Muscle of arm (tissue), 14 donors: ENCODE measurements at places on chromosomes 16 and 17. TPM values are rescaled to one million over a fixed set of nuclear protein-coding genes. Genes with fewer than 3 reads are reported as not detected.

The SNAI3 gene
- polyA plus RNA-seq = not detected

The USP36 gene
- 31.0 TPM for polyA plus RNA-seq

The ZNF287 gene
- 5.1 TPM for polyA plus RNA-seq

The MYH8 gene
- 1,307 TPM for polyA plus RNA-seq

The CACNG5 gene
- polyA plus RNA-seq = not detected

The SLC5A10 gene
- 0.17 TPM for polyA plus RNA-seq

The PRSS8 gene
- polyA plus RNA-seq = not detected

The NGFR gene
- 26.1 TPM for polyA plus RNA-seq

The PRR29 gene
- polyA plus RNA-seq = 2.3 TPM

GRCh38 chr16:85248342-85248741 is 136.1 kb upstream of the CIBAR2 start:
- no peak for DNase-seq

DNA sequence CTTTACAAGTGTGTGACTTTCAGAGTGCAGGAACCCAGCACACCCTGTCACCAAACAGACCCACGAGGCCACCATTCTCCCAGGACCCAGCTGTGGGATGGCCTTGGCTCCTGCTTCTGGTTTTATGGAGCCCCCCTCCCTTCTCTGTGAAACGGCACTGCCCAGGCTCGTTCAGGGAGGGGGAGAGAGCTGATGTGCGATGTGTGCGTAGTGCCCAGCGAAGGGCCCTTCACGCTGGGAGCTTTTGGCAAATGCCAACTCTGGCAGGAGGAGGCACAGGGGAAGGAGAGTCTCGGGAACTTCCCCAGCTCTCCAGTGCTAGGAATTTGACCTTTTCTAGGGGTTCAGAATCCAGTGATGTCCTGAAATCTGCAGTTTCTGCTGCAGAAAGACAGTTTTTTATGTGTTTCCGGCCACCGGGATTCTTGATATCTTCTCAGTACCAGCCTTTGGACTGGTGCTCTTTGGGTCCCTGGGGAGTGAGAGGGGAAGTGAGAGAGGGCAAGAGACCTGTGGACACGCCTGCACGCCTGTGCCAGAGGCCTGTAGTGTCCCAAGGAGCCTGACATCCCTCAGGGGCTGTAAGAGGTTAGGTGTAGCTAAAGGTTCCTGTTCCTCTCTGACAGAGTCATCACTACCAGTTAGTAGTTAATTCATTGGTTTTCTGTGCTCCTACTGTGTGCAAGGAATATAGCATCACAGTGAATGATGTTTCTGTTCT is 45.1 kb downstream of the CMIP start:
- no peak for DNase-seq

- no peak for DNase-seq
Observed at GRCh38 chr16:51244887-51245657, 94.0 kb upstream of the SALL1 start.

DNA sequence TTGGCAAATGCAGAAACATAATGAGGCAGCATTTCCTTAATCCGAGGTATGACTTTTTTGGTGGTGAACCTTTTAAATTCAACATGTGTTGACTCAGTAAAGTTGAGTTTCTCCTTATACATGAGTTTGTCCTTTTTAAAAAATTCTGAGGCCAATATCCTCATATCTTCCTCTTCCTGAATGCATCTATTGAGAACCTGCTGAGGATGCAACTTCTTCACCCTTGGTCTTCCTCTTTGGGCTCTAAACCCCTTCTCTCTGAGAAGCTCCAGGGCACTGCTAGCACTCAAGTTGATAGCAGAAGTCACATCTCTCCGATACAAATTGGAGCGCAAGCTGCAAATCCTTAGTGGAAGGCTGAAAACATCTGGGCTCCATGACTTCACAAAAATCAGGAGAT is 3.3 kb downstream of the SLFN14 start:
- DNase-seq = no peak

DNA sequence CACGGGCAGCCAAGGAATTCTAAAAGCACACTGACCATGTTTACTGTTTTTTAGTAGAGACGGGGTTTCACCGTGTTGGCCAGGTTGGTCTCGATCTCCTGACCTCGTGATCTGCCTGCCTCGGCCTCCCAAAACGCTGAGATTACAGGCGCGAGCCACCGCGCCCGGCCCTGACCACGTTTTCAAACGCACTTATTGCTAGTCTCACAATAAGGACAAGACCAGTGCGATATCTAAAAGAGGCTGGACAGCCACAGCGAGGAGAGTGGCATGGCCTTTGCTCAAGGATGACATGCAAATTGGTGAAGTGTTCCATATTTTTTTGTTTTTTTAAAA is 35.0 kb upstream of the CLEC18B start:
- DNase-seq = no peak

DNA sequence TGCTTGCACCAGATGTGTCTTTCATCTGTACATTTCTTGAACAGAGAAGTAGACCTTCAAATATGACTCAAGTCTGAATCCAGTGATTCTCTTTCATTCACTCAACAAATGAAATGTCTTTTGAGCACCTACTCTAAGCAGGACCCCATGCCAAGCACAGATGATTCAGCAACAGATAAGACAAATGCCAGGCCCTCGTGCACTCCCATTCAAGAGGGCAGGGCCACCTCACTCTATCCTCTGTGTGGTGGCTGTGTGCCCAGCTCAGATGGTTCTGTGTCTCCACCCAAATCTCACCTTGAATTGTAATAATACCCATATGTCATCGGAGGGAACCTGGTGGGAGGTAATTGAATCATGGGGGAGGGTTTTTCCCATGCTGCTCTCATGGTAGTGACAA is 74.1 kb upstream of the NKD1 start:
- DNase-seq = no peak

DNA sequence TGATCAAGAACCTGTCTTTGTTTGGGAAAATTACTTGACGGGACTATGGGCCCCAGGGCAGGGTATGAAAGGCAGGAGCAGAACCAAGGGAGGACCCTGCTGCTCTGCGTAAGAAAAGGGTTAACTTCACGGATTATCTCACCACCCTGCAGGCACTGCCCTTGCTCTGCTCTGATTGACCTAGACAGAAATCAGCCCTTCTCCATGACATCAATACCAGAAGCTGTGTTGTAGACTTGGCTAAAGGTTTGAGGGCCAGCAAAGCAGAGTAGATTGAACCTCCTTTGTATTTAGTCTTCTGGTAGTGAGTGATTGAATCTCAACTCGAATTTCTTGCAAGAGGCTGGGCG is 52.9 kb upstream of the ETV4 start:
- DNase-seq = no peak

DNA sequence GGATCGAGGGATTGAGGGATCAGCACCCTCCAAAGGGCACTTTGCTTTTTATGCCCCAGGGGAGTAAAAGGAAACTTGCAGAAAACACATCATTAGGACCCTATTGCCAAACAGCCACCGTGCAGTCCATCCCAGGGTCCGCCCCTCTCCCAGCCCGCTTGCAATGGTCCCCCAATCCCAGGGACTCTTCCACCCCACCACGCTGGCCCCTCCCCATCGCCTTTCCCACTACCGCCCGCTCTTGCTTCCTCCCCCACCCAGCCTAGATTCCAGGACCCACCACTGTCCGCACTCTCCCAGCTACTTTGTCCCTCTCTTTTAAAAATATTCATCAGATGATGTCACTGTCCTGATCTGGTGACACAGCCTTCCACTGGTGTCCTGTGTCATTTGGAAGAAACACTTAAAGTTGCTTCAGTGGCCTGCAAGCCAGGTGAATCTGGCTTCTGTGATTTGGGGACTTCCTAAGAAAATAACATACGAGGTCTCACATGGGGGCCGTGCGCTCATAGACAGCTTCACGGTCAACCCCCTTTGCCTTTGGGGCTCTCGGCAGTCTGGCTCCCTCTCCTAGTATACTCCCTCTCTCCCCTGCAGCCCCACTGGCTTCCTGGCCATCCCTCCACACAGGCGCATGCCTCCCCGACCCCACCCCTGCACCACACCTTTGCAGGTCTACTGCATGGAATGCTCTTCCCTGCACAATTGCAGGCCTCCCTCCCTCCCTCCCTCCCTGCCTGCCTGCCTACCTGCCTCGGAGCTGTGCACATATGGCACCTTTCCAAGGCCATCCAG is 127.9 kb downstream of the RBFOX3 start:
- DNase-seq = no peak

DNA sequence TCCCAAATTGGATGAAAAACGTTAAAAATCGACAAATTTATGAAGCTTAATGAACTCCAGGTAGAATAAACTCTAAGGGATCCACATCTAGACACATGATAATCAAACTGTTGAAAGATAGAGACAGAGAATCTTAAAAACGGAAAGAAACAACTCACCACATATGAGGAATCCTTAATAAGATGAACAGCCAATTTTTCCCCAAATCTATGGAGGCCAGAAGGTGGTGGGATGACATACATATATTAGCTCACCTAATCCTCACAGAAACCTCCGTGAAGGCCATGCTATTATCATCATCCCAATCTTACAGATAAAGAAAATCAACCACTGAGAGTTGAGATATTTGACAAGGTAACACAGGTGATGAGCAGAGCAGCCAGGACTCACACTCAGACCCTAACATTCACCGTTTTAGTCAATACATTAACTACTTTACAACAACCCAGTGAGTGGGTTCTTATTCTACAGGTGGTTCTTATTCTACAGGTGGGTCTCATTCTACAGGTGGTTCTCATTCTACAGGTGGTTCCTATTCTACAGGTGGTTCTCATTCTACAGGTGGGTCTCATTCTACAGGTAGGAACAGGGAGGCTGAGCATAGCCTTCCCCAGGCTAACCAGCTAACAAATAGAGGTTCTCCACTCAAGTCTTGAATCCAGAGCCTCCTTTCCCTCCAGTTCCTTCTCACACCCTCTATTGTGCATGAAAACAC is 4.8 kb downstream of the CACNG1 start:
- DNase-seq = no peak

DNA sequence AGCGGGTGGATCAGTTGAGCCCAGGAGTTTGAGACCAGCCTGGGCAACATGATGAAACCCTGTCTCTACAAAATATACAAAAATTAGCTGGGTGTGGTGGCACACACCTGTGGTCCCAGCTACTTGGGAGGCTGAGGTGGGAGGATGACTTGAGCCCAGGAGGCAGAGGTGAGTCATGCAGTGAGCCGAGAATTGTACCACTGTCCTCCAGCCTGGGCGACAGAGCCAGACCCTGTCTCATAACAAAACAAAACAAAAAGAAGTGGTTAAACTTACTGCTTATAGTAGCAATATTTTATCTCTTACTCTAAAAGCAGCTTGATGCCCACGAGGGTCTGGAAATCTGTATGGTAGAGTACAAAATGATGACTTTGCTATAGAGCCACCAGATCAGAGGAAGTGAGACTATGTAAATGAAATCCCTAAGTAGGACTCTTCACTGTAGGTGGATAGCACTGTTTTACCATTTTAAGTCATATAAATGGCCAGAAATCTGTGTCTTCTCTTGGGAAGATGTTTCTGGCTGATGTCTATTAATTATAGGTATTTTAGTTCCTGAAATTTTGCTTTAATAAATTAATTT is 60.4 kb upstream of the MRC2 start:
- DNase-seq = no peak

DNA sequence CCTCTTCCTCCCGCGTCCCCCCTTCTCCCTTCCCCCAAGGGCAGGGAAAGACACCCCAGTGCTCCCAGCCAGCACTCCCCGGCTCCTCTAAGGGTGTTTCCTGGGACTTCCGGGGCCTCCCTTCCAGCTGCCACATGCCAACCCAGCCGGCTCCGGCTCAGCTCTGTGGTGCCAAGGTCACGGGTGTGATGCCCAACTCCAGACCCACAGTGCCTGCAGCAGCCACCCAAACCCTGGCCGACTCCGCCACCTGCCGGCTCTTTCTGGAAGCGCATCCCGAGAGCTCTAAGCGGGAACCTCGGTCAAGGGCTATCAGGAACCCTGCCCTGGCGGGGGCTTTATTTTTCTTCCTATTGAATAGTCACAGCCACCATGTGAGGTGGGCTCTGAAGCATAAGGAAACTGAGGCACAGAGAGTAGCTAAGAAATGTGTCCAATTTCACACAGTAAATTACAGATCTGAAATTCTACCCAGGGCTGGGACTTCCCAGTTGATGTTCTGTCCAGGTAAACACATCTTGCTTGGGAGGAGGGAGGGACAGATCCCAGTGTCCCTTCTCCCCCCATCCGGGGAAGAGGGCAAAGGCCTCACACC is 3.3 kb upstream of the PPP1R1B start:
- peak; percentile 72 for DNase-seq

DNA sequence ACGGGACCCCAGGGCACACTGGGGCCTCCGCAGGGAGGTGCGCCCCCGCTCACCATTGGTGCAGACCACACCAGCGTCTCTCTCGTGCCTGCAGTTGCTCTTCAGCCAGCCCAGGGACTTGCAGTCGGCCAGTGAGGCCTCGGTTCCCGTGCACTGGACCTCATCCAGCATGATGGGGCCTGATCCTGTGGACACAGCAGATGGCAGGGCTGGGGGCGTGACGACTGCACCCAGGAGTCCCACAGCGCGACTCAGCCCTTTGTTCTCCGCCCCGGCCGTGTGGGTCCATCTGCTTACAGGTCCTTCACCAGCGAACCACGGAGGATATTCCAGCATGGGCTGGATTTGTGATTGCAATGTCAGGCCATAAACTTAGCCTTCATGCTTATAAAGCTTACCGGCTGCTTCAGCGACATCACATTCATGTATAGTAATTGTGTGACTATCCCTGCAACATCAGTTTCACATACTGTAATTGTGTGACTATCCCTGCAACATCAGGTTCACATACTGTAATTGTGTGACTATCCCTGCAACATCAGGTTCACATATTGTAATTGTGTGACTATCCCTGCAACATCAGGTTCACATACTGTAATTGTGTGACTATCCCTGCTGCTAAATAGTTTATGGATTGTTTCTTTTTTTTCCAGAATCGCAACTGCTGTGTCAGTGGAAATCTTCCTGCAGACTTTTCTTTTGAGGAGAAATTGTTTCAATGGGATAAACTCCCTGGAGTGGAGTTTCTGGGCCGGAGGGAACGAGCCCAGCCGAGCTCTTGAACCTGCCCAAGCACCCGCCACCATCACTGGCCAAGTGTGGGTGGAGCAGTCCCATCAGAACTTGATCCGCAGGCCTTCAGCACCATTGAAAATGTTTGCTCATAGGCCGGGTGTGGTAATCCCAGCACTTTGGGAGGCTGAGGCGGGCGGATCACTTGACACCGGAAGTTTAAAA is 4.8 kb downstream of the LGALS3BP start:
- DNase-seq = peak; percentile 72

DNA sequence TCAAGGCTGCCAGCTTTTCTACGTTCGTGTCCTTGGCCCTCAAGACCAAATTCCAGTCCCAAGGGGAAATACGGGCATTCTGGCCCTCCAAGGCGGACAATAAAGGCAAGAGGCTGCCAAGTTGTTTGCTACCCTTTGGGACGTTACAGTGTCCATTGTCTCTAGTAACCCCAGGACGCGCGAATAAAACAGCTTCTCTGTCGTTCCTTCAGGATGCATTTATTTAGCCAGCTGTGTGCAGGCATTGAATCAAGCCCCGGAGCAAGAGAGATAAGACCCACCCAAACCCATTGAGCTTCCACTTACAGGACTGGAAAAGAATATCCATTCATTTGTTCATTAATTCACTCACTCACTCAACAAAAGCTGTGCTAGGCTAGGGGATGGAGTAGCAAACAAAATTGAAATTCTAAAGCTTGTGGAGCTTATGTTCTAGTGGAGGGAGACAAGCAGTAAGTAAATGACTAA is 656 bp downstream of the MRPL58 start:
- DNase-seq = no peak
